ENCODE measurements at places on chromosomes 11 and 22.

DNA sequence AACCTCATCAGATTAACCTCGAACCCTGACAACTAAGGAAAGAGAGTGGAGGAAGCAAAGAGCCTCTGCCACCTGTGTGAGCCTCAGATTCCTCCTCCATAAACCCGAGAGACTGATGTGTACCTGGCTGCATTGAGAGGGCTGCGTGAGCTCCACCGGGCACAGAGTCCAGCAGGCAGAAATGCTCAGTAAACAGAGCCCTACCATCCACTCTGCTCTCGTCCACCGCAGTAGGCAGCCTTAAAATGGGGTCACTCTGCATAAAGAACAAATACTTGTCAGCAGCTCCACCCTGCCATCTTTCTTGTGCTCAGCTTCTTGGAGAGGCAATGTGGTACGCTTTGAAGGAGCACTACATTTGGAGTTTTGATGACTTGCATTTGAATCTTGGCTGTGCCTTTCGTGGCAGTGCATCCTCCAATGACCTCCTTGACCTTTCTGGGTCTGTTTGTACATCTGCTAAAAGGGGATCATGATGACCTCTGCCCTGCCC lies 43.0 kb upstream of the CD5 start:
- DNase-seq: no peak

- DNase-seq: no peak
These were observed 32.3 kb downstream of the OSBPL5 start for GRCh38 chr11:3132831-3133260.

DNA sequence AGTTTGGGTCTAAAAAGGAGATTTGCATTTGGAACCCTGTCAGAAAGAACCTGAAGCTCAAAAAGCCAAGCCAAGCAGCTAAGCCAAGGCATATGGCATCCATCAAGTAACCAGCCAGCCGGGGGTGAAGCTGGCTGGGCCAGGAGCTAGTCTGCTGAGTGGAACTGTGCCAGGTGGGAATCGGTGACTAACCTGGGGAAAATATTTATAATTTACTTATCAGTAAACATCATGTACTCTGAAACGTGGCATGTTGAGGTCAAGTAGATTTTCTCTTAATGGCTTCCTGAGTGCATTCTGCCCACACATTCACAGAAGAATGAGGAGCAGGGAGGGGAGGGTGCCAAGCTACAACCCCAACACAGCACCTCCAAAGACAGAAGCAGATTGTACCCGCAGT lies 70.5 kb upstream of the SESN3 start:
- DNase-seq: no peak

DNA sequence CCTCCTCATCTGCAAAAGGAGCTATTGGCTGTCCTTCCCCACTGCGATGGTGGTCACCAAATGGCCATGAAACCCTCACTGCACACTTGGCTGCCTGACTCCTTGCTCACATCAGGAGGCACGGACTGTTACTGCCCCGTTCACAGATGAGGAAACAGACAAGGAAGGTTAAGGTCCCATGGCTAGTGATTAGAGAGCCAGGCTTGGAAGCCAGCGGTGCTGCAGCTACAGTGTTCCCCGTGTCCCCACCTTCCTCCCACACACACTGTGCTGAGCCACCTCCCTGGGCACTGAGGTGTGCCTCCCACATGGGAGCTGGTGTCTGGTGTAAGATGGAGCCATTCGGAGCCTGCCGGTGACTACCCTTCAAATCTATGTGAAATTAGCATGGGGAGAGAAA lies 2.6 kb downstream of the ARHGAP8 start:
- no peak for DNase-seq

DNA sequence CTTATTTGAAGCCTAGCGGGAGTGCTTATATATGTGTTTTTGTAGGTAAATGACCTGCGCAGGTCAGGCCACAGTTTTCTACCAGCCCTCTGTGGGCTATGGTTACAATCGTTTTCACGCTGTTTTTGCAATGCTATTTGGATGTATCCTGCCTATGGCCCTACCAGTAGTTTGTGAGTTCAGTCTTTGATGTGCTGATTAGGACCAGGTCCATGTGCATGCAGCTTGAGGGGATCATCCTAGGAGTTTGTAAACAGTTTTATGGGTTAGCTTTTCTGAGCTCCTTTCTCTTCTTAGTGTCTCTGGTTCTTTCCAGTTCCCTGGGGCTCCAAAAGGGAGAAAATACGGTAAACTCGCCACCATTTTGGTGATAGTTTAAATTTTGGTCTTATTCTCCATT lies 142.5 kb downstream of the LDLRAD3 start:
- DNase-seq: no peak

DNA sequence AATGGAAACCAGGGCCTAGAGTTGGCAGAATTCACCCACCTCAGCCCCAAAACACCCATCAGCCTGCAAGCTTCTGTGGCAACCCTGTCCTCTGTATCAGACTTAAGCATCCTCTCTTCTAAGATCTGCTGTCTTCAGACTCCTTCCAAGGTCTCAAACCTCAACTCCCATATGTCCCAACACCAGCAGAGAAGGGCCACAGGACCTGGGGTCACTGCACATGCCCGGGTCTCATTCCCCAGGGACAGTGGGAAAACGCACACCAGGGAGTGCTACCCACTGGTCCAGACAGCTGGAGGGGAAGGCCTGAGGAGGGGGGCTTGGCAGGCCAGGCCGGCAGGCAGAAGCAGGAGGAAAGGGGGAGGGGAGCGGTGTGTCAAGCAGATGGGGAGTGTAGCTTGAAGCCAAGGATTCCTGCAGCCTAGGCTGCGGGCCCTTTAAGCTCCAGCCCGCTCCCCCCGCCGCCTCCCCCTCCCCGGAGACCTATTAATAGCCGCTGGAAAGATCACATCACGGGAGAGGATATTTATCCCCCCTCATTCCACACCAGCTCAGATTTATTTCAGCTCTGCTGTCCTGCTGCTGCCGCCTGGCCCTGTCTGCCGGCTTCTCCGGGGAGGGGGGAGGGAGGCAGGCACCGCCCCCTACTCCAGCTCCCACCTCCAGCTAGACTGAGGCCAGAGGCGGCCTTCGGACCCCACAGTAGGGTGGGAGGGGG lies 16.7 kb downstream of the BCL9L start:
- peak; percentile 81 for DNase-seq

DNA sequence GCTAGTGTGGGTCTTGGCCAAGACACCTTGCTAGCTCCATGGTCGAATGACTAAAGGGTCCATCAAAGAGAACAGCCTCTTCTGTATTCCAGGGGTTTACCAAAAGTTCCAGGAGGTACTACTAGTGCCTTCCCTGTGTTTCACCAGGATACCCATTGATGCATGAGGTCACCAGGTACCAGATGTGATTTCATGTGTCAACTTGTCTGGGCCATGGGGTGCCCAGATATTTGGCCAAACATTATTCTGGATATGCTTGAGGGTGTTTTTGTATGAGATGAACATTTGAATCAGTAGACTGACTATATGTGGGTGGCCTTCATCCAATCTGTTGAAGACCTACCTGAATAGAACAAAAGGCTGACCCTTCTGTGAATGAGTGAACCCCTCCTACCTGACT lies 92.8 kb downstream of the GALNT18 start:
- no peak for DNase-seq

- no peak for DNase-seq
These were observed 106.3 kb upstream of the TEAD1 start for GRCh38 chr11:12567746-12568460.

DNA sequence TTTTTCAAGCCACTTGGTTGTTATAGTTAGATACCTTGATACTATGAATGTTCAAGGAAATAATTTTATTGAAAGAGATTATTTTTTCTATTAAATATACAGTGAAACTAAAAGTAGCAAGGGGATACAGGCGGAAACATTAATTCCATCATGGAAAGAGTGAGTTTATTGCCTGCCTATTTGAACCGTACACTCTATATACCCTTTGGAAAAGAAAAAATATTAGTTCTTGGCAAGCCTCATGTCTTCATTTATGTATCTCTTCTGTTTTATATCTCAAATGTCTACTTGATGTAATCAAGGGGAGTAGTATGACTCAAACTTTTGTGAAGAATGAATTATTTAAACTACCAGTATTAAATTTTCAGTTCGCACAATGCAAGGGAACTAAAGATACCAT lies 54.0 kb downstream of the GAS2 start:
- DNase-seq: no peak

GRCh38 chr11:58289266-58289665 lies 21.2 kb upstream of the OR10W1 start:
- no peak for DNase-seq

GRCh38 chr11:72996959-72997358 lies 145.2 kb downstream of the FCHSD2 start:
- no peak for DNase-seq

GRCh38 chr22:17300926-17301325 lies 68.3 kb upstream of the CECR2 start:
- no peak for DNase-seq

- DNase-seq: no peak
These were observed 42.9 kb downstream of the ABTB2 start for GRCh38 chr11:34314936-34315335.

GRCh38 chr11:101860696-101861427 lies 53.9 kb upstream of the CEP126 start:
- peak; percentile 18 for DNase-seq

GRCh38 chr11:76802151-76802550 lies 19.0 kb downstream of the TSKU start:
- DNase-seq: no peak

DNA sequence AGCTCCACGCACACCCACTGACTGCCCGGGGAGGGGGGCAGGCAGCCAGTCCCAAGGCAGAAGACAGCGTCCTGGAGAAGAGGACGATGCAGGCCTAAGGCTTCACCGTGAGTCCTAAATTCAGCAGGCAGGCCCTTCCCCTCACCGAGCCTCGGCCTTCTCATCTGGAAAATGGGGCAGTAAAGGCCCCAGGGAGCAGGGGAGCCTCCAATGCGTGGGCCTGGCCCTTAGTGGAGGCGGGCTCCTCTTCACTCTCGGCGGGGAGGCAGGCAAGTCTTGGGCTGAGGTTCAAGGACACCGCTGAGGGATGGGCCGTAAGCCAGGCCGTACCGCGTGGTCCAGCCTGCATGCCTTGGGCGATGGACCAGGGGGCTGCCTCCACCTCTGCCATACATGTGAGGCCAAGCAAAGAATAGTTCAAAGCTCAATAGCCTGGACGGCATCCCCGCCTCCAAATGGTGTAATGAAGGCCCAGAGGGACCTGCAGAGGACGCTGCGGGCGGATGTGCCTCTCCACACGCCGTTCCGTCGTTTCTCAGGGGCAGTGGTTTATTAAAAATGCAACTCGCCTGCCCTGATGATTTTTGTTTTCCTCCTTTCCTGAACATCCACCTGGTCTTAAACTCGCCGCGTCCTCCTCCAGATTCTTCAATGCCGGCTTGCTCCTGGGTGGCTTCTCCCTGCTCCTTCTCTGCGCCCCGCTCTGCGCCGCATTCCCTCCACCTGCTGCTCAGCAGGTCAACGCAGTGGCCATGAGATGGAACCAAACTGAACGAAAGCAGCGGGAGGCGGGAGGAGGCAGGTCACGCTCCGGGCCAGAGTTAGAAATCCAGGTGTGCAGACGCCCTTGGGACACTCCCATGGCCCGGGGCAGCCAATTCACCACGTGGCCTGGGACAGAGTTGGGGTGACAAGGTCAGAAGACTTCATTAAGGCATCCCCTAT lies 627.8 kb downstream of the TBC1D22A start:
- DNase-seq: no peak

DNA sequence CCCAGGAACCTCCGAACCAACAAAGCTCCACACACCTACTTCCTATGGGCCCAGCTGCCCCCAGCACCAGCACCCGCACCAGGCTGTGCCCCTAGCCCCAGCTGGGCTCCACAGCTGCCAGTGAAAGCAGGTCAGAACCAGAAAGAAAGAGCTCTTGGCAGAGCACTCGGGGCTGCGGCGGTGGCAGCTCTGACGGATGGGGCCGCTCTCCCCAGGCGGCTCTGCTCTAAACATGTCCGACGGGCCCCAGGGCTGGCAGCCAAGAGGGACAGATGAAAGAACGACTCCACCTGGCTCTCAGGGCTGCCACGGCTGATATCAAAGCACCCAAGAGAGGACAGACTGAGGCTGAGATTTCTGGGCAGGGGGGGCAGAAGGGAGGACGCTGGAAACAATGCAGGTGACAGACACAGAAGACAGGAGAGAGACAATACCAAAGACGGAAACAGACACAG lies 25.7 kb downstream of the LRFN4 start:
- peak; percentile 57 for DNase-seq
